ENCODE measurements at places on chromosomes 7 and 10.

GRCh38 chr7:17155529-17155928 lies 142.9 kb upstream of the AHR start:
- DNase-seq = no peak

DNA sequence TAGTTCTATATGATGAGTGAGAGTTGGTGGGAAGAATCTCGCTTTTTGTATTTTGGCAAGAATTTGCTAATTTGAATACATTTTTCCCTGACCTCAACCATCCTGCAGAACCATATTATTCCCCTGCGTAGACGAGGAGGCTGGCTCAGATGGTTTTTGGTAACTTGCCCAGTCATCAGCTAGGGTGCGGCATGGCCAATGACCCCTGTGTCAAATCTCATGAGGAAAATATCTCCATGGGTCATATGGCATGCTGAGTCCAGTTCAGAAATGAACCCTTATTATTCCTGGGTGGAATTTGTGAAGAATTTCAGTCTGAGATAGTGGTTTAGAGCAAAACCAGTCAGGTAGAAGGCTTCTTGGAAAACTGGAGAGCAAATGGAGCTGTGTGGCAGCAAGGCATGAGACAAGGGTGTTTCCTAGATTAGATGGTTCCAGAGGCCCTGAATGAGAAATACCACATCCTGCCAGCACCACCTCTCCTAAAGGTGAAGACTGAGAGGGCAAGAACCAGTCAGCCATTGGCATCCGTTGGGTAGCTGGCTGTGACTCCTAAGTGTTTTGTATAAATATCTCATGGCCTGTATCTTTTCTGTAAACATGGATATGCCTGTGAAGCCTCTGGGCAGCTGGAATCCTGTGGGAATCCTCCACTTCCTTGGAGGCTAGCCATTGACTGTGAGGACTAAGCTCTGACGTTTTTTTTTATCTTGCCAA lies 5.8 kb upstream of the UPP1 start:
- peak; percentile 49 for DNase-seq

DNA sequence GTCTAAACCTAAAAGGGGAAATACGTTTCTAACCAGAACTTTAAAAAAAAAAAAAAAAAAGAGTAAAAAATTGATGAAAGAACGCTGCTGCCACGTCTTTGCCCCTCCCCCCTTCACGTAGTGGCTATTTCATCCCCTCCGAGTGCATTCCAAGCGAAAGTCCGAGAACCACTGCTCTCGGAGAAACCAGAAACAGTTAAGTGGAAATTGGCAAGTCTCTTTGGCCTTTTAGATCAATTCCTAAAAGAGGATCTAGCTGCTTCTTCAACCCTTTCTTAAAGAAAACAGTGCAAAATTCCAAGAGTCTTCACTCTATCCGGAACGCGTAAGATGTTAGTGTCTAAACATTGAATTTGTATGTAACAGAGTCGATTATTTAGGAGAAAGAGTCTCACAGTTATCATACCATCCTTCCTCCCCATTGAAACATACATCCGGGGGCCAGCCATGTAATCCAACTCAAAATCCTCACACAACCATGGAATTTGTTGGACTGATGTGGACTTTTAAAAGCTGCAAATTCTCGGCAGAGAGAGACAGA lies 1.1 kb downstream of the P4HA1 start:
- DNase-seq = peak; percentile 34

GRCh38 chr7:36264123-36264801 lies 111.2 kb downstream of the EEPD1 start:
- DNase-seq = no peak

- DNase-seq = no peak
Observed at GRCh38 chr10:58326967-58327381, 7.8 kb upstream of the UBE2D1 start.

DNA sequence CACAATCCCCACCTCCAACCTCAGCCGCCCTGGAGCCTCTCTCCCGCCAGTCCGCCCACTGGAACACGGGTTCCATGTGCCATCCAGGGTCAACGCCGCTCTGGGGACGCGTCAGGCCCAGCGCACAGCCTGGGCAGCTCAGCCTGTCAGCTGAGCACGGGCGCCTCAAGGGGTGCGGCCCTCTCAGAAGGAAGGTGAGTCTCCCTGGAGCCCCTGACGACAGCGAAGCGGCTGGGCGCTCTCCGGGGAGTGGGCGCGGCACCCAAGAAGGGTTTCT lies 1.2 kb upstream of the SLC18A3 start:
- no peak for DNase-seq

DNA sequence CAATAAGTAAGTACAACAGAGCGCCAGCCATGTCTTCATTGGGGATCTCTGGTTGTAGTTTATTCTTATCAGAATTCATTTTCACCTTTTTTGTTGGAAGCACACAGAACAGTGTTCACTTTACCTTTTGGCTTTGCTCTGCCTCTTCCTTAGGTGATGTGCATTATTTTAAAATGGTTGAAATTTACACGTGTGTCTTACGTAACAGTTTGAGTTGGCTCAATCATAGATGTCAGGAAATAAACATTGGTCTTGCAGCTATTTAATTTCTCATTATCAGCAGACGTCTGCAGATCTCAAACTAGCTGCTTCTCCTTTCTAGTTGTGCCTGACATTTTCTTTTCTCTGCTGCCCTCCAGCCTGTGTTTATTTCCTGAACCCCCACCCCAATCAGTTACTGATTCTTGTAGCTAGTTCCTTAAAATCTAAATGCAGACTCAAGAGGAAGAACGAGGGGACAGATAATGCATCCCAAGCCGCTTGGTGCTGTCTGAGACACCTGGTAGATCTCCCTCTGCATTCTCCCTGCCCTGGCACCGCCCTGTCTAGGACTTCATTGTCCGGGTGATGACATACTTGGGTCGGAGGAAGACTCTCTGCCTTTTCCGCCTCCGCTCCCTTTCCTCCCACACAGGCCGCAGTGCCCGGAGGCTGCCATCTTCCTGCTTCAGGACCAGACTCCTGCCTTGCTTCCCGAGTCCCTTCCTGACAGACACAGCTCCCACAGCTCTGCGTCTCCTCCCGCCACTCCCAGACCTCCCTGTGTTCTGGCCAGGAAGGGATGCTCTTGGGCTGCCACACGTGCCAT lies 108.2 kb downstream of the ANKRD61 start:
- no peak for DNase-seq

DNA sequence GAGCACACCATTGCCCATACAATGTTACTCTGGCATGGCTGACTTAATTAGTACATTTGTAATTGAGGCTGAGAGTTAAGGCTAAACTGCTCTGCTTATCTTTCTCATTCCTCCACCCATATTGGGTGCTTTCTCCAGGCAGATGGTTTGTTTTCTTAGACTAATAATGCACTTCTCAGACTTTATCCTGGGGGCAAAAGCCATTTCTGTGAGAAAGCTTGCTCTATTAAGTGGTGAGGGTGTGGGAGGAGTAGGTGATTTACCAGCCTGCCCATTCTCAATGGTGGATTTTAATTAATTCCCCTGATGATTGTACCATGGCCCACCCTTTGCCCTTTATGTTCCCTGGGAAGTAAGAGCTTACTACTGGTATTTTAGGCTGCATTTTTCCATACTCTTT lies 174.8 kb downstream of the FOXP2 start:
- DNase-seq = no peak

DNA sequence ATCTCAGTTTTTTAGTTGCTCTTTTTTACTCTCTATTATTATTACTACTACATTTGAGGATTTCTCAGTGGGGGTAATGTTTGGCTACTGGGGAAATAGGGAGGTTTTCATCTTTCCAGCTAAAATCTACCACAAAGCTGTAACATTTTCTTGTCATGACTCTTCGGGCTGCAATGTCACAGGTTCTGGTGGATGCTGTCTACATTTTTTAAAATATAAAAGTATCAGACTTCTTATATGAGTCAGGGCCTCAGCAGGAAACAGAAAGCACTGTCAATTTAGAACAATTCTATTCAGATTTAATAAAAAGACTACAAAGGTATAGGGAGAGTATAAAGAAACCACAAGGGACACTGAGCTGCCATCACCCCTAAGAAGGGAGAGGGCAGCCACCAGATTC lies 61.6 kb downstream of the DNAJC12 start:
- no peak for DNase-seq

DNA sequence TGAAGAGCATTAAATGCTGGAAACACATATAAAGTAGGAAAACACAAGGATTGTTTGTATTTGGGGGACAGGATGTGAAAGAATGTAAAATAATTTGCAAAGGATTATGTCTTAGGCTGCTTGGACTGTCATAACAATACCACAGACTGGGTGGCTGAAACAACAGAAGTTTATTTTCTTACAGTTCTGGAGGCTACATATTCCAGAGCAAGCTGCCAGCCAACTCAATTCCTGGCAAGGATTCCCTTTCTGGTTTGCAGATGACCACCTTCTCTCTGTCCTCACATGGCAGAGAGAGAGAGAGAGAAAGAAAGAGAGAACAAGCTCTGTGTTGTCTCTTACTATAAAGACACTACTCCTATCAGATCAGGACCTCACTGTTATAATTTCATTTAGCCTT lies 8.8 kb upstream of the LAMB4 start:
- DNase-seq = no peak

GRCh38 chr7:36473454-36474282 lies 84.0 kb downstream of the ANLN start:
- DNase-seq = peak; percentile 60
